ENCODE measurements at places on chromosomes 6 and 20.

GRCh38 chr6:109389650-109390274 lies 7.5 kb upstream of the CD164 start:
- DNase-seq: no peak

DNA sequence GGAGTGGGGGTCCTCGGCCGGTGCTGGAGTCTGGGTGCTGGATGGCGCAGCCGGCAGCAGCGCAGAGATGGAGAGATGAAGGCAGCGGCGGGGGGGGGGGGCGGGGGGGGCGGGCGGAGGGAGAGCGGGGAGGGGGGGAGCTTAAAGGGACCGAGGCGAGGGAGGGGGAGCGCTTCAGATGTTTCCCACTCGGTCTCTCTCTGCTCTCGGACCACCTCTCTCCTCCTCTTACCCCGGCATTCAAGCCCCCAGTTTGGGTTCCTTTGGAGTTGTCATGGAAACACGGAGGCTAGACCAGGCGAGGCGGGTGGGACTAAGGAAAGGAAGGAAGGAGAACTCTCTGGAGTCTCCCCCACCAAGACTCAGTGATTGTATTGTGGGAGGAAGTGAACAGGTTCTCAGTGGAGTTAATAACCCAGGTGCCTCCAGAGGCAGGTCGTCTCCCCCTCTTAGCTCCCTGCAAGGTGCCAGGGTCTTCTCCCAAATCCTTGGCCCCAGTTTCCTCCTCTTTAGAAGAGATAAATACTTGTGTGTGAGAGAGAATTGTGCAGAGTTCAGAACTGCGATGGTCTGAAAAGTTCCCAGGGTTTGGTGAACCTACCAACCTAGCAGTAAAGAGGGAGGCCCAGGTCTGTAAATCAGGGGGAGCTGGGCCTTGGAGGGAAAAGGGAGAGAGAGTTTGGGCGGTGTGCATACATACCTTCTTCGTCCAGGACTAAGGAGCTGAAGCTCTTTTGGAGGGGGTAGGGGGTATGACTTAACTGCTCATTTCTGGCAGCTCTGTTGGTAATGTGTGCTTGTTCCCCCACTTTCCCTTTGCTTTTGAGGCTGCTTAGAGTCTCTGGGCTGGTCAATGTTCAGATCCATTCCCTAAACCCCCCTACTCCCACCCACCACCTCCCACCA lies at the start of gene PRRT1:
PRRT1 (minus strand) TSS at position 77 of the 906 bp plus-strand sequence. CDS start 112 bp downstream, outside the sequence.
- DNase-seq: peak; percentile 46

DNA sequence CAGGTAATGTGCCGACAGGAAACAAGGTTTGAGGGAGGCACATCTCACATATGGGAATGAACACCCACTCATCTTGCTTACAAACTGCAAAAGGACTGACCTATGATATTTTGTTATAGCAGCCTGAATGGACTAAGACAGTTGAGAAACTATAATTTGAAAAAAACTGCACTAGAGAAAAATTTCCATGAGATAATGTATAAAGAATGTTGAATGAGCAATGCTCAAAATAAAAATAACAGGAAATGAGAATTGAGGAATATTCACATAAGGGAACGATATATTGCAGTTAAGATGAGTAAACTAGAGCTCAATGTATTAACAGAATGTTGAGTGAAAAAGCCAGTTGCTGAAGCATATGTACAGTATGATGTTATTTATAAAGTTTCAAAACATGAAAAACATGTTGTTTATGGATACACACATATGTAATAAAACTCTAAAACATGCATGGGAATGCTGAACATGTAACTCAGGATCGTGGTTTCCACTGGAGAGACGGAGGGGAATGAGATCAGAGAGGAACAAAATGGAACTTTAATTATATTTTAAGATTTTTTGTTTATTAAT lies 6.3 kb upstream of the TBC1D22B start:
- no peak for DNase-seq

GRCh38 chr20:37898233-37899104 lies 4.5 kb upstream of the VSTM2L start:
- DNase-seq: no peak

GRCh38 chr6:170025935-170026750 lies 264.7 kb downstream of the DLL1 start:
- no peak for DNase-seq

DNA sequence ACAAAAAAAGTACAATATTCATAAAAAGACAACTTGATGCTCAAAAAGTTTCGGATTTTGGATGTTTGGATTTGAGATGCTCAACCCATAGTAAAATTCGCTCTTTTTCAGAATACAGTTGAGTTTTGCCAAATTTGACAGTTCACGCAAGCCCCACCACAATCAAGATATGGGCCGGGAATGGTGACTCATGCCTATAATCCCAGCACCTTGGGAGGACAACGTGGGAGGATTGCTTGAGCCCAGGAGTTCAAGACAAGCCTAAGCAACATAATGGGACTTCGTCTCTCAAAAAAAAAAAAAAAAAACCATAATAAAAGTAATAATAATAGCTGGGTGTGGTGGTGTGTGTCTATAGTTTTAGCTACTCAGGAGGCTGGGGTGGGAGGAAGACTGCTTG lies 51.3 kb downstream of the PHF20 start:
- no peak for DNase-seq

GRCh38 chr6:30752157-30752927 lies 8.0 kb upstream of the IER3 start:
- peak; percentile 22 for DNase-seq

DNA sequence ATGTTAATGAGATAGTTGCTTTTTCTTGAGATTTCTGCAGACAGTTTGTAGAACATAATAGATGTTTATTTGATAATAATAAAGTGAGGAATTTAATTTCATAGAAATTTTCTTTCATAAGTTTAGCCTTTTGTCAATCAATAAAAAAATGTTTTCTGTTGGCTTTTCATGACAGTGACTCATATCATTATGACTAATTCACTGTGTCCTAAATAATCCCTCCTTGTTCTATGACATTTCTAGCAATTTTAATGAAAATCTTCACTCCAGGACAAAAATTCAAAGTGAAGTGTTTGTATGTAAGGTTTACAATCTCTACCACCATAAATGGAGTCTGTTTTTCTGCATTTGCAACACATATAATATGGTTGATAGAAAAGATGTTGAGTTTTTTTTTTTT lies 109.9 kb downstream of the UTRN start:
- DNase-seq: no peak

- DNase-seq: no peak
These were observed 1.7 kb upstream of the TREM1 start for GRCh38 chr6:41288030-41288753.

DNA sequence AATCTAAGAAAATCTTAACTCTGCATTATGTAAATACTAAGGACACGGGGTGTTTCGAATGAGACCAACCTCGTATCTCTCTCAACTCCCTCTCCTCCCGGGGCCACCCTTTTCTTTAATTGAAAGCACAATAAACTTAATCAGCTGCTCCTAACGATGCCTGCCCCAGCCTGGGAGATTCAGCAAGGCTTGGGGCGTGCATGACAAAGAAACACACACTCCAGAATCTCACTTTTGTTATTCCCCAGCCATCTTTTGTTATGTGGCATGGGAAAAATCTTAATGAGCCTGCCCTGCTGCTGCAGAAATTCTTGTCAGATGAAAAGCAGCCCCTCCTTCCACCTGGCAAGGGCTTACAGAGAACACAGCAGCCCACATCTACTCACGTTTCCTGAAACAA lies 117.4 kb downstream of the TTLL2 start:
- no peak for DNase-seq

GRCh38 chr20:53547664-53548239 lies 45.9 kb downstream of the ZNF217 start:
- DNase-seq: peak; percentile 2
